COR-L47 (cell line): ENCODE measurements at places on chromosomes 4 and X.

DNA sequence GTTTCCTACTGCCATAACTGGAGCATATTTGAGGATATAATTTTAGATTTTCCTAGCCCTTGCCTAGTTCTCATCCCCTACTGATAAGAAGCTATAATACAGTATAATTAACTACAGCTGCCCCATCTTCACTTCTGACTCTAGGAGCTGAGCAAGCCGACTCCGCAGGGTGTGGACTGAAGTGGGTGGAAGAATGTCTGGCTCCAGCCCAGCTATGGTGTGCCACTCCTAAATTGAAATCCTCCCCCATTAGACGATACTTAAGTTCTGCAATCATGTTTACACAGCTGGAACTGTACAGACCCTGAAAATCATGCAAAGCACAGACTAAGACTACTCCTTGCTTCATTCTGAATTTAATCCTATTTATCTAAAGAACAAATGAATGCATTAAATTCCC, 93.1 kb downstream of the PCDH19 start:
- DNase-seq = peak; percentile 2

GRCh38 chr4:103024996-103025395, 5.5 kb upstream of the SLC9B1 start:
- DNase-seq = no peak

GRCh38 chrX:111823128-111823527, 52.9 kb upstream of the TRPC5OS start:
- DNase-seq = peak; percentile 20

DNA sequence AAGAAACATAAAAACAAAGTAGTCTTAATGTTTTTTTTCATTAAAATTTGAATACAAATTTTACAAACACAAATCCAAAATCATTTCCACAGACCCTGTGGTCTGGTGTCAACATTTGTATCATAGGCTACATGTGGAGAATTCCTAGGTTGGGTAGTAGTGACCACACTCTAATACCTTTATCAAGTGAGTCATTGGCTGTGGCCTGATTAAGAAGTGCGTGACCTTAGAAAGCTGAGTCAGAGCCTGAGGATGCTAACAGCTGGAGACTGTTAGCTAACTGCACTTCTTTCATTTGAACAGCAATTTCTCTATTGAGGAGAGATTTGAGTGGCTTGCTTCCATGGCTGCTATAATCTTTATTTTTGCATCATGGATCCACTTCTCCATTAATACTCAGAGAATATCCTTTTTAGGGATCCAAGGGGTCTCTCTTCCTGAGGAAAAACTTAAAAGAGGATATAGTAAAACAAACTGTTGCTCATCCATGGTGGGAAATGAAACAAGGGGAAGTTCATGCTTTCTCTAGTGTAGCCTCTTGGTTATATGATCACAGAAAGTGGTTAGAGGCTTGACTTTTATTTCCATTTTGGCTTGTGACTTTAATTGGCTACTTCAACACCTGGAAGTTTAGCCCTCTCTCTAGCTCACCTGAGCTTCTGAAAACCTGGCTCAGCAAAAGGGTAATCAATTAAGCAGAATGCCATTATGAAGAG, 335.8 kb downstream of the PABPC4L start:
- DNase-seq = no peak

- no peak for DNase-seq
These were observed 198.7 kb upstream of the ADAMTS3 start for GRCh38 chr4:72767618-72768302.
